ENCODE measurements at places on chromosomes 12 and 14.

DNA sequence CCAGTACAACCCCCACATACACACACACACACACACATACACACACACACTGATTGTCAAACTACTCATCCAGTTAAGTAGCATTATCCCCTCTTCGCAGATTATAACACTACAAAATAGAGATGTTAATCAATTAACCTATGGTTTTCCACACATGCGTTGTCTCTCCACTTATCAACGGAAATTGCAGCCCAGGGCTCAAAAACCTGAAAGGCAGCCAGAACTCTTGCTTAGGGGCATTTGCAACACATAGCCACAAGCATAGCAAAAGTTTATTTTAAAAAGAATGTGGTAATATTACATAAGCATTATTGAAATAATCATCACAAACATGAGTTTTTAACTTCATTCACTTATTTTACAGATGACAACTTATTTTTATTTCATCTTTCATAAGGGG is 265.8 kb downstream of the SLC16A7 start:
- no peak for DNase-seq

- no peak for DNase-seq
Observed at GRCh38 chr12:3725388-3726115, 27.4 kb downstream of the CRACR2A start.

DNA sequence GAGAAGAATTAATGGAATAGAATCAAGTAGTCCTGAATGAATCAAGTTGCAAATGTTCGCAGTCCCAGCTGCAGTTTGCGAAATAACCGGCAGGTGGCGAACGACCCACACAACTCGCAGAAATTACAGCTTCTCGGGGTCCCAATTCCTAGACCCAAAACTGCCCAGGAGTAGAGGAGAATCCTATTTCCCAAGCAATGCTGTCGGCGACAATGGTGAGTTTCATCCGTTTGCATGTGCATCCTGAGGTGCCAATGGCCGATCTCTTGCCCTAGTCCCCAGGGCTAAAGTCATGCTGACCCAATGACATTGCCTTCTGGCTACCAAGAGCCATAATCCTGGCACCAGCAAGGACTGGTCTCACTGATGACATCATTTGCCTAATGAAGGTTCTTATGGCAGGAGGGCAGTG is 8.5 kb upstream of the ASCL1 start:
- DNase-seq: no peak

- no peak for DNase-seq
Observed at GRCh38 chr12:47799357-47799955, 20.2 kb downstream of the HDAC7 start.

DNA sequence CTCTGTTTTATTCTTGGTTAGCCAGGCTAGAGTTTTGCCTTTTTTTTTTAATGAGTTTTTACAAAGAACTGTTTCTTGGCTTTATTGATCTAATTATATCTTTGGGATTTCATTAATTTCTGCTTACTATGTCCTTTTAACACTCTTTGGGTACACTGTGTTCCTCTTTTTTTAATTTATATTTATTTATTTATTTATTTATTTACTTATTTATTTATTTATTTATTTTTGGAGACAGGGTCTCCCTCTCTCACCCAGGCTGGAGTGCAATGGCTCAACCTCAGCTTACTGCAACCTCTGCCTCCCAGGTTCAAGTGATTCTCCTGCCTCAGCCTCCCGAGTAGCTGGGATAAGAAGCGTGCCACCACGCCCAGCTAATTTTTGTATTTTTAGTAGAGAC is 15.1 kb upstream of the MARK3 start:
- DNase-seq: no peak

DNA sequence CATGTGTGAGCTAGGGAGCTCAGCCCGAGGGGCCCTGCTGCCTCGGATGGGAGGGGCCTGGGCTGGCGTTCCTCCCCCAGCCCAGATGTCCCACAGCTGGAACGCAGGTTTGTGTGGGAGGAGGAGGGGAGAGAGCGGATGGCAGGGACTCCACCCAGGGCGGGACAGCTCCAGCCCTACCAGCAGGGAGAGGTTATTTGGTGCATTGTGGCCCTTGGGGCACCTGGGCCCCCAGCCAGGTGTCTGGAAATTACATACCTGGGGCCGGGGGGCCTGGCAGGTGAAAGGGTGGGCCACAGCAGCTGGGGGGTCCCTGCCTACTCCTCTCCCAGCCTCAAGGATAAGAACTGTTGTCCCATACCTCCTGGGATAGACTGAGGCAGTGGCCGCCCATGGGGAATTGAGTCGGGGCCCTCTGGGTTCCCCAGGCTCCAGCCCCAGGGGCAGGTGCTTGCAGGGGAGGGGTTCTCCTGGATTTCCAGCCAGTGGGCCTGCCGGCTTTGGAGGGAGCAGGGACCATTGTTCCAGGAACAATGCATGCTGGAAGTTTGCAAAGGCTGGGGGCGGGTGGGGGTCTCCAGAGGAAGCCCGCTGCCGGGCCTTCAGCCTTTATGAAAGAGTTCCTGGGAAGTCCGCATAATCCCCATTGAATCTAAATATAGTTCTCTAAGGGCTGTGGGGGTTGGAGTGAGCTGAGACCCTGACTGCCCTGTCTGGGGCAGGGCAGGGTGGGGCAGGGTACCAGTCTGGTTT is 1.2 kb downstream of the KIF26A start:
- DNase-seq: no peak

- DNase-seq: no peak
Observed at GRCh38 chr12:86551146-86551571, 295.0 kb upstream of the MGAT4C start.

DNA sequence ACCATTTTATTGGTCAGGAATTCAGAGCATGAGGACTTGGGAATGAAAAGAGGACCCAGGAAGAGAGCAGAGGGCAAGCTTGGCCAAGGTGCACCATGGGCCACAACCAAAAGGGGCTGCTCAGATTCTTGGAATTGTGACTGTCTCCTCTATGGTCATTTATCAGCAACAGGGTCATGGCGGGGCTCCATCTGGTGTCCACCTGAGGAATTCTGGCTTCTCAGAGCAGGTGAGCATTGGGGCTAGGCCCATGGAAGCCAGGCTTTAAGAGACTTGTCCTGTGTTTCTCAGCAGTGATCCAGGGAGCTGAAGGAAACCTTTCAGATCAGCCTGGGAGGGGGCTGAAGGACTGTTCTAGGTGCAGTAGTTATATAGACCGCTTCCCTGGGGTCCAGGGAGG is 2.6 kb upstream of the RIN3 start:
- no peak for DNase-seq

DNA sequence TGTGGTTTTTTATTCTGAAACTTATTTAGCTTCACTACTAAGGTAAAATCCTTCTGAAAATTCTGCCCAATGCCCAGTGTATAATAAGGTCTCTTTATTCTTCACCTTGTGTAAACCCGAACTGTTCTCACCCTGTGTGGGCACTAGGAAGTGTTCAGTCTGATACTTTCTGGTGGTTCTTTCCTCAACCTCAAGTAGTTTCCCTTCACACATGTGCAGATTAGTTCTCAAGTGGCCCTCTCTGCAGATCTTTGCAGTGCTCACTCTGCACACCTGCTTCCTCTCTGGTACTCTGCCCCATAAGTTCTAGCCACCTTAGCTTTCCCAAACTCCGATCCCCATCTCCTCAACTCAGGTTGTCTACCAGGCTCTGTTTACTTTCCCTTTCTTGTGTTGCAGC is 61.6 kb downstream of the RAD51B start:
- no peak for DNase-seq

- DNase-seq: no peak
Observed at GRCh38 chr14:61517911-61518384, 177.4 kb upstream of the HIF1A start.

- DNase-seq: peak; percentile 1
Observed at GRCh38 chr14:73457924-73458182, 493 bp downstream of the NUMB start.

GRCh38 chr14:25411781-25412757 is 362.1 kb upstream of the STXBP6 start:
- DNase-seq: no peak

DNA sequence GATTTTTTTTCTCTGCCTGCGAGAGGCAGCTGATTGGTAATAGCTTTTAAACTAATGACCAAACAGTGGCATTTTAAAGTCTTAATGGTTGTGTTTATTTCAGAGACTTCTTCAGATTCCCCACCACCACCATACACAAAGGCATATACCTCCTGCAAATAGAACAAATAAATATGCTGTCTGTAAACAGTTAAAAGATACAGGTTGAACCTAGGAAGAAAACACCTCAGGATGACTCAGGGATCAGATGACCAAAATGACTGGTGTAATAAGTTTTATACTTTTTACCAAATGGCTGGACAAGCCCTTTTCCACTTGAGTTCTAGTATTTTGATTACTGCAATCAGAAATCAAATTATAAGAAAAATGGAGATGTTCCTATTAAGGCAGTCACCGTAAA is 364.1 kb downstream of the PAWR start:
- DNase-seq: no peak

- DNase-seq: no peak
Observed at GRCh38 chr14:92460916-92461579, 52.5 kb upstream of the RIN3 start.

DNA sequence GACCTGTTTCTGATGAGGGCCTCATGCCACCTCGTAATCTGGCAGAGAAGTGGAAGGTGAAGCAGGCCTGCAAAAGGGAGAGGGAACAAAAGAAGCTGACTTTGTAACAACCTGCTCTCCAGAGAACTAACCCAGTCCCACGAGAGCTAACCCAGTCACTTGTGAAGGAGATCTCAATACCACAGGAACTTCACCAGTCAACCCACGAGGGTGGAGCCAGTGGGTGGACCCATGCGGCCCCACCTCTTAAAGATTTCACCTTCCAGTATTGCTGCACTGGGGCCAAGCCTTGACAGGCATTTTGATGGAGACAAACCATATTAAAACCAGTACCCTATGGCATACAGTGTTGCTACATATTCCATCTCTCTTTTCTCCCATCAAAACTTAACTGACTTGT is 55.1 kb downstream of the SERPINA10 start:
- DNase-seq: no peak

GRCh38 chr14:80172375-80173051 is 38.8 kb downstream of the DIO2 start:
- no peak for DNase-seq
